ENCODE measurements at places on chromosomes 6 and 20. TPM values are rescaled to one million over a fixed set of nuclear protein-coding genes. Genes with fewer than 3 reads are reported as not detected.

The PLEKHG1 gene
- 69.3 TPM for total RNA-seq

The RIOK1 gene
- 25.6 TPM for total RNA-seq

The MRAP2 gene
- total RNA-seq = 2.7 TPM

The EPPIN gene
- total RNA-seq = not detected

DNA sequence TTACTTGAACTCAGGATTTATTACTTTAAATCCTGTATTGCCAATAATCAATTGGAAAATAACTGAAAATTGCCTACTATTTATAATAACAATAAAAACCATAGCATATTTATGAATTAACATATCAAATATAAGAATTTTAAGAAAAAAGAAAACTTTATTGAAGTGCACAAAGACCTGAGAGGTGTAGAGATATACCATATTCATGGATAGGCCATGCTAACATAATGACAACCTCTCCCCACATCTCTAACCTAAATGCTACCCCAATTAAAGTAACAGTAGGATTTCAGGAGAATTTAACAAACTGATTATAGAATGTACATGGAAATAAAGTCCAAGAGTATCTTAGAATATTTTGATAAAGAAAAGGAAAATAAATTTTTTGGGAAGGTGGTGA is 5.1 kb upstream of the HLA-DMB start:
- no peaks in the 10 kb centered on the region for H3K4me1 ChIP-seq
- no peak overlapping the region for H3K27ac ChIP-seq
- H3K27me3 ChIP-seq = peaks cover 25% of the 10 kb centered on the region
- H3K36me3 ChIP-seq = no peaks in the 10 kb centered on the region

DNA sequence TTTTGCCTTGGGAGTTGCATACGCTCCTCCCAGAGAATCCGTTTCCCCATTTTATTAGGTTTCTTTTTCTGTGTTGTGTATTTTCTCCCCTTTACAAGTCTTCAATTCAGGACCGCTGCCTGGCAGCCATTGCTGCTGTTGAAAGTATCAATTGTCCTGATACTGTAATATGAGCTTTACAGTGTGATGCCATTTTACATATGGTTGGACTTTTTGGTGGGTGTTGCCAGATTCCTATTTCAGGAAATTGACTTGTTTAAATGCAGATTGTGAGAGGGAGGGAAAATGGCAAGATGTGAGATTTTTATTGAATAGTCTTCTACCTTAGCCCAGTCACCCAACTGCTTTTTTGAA is 1.2 kb downstream of the PANK2 start:
- H3K4me1 ChIP-seq = peaks cover 44% of the 10 kb centered on the region
- H3K36me3 ChIP-seq = peaks cover 11% of the 10 kb centered on the region
- H3K27ac ChIP-seq = peak overlapping the region; percentile 93

- no peak for DNase-seq
- no peaks in the 10 kb centered on the region for H3K36me3 ChIP-seq
- H3K4me1 ChIP-seq = peaks cover 40% of the 10 kb centered on the region
- H3K27ac ChIP-seq = peak overlapping the region; percentile 98
- peak overlapping the region; percentile 93 for H3K4me3 ChIP-seq
- no peaks in the 10 kb centered on the region for H3K27me3 ChIP-seq
These were observed 618 bp downstream of the RTN4IP1 start for GRCh38 chr6:106628658-106629102.

- H3K36me3 ChIP-seq = no peaks in the 10 kb centered on the region
- no peak overlapping the region for H3K27ac ChIP-seq
- H3K4me3 ChIP-seq = no peak overlapping the region
- DNase-seq = no peak
- H3K4me1 ChIP-seq = peaks cover 37% of the 10 kb centered on the region
- no peaks in the 10 kb centered on the region for H3K27me3 ChIP-seq
These were observed 105.3 kb upstream of the KCNG1 start for GRCh38 chr20:51128198-51128597.

DNA sequence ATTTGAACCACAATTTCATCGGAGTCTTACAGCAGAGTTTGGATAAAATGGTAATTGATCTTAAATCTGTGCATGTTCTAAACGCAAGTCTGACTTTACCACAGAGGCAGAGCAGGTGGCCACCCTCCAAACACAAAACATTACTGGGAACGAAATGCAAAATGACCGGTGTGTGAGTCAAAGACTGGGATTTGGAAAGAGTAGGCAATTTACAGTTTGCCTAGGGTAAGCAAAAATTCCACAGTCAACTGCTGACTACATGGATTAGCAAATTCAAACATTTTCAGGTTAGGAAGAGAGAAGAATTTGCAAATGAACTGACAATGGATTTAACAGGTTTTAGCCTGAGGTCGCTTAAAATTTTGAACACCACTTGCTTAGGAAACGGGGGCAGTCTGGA is 444.4 kb downstream of the HDGFL1 start:
- no peak overlapping the region for H3K4me3 ChIP-seq
- H3K36me3 ChIP-seq = no peaks in the 10 kb centered on the region
- H3K27ac ChIP-seq = no peak overlapping the region

GRCh38 chr20:35662551-35662950 is 2.1 kb downstream of the CPNE1 start:
- H3K36me3 ChIP-seq = no peaks in the 10 kb centered on the region
- no peaks in the 10 kb centered on the region for H3K27me3 ChIP-seq
- peak overlapping the region; percentile 86 for H3K27ac ChIP-seq
- no peak for DNase-seq
- peaks cover 52% of the 10 kb centered on the region for H3K4me1 ChIP-seq

All from mesothelial cell of epicardium (in vitro differentiated cells).